ENCODE measurements at places on chromosomes 7 and 10.

- no peak for DNase-seq
Measured at GRCh38 chr10:22816298-22816653, 101.9 kb upstream of the PIP4K2A start.

DNA sequence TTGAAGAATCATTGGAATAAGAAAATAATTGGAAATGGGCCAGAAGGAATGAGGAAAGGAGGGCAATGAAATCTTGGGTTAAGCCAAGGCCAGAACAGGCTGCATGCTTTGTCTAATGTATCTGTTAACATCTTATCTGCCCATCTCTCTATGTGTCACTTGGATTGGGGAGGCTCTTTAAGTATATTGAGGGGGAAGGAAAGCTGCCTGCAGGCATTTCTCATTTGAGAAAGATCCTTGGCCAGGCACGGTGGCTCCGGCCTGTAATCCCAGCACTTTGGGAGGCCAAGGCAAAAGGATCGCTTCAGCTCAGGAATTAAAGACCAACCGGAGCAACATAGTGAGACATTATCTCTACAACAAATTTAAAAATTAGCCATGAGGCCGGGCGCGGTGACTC, 14.3 kb downstream of the PCBD1 start:
- DNase-seq: no peak

DNA sequence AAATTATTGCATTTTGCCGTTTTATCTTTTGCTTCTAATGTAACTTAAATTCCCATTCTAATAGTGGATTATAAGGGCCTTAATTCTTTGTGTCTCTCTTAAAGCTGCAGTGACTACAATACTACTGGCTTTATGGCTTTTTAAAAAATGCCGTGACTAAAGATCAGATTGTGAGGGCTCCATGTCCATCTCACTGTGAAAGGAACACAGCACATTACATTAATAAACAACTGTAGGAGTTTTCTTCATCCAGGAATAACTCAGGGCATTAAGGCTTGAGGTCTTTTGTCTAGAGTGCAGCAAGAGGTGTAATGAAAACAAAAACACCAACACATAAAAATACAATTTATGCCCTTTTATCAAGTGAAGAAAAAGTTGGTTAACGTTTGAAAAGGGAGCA, 205.3 kb downstream of the SKAP2 start:
- DNase-seq: no peak

- no peak for DNase-seq
Measured at GRCh38 chr10:6514844-6515780, 65.0 kb downstream of the PRKCQ start.

DNA sequence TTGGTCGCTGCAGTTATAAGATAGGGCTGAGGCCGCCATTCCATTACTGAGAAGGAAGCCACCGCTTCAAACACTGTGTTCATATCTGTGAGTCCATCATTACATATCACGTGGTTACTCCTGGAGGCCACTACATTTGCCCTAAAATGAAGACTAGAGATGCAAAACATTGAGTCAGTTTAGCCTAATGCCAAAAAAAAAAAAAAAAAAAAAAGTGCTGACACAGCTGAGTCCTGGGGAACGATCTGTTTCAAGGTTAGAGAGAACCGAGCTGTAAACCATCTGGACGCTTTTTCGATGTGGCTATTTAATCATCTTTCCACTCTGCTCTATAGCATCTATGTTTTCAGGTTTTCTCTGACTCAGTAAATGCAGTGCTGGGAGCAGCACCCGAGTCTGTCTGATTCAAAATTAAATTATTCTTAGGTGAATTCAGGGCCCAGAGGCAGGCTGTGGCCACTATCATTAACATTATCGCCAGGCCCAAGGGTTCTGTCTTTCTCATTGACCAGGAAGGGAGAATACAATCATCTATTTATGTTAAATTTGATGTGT, 449.1 kb downstream of the PAXIP1 start:
- no peak for DNase-seq

DNA sequence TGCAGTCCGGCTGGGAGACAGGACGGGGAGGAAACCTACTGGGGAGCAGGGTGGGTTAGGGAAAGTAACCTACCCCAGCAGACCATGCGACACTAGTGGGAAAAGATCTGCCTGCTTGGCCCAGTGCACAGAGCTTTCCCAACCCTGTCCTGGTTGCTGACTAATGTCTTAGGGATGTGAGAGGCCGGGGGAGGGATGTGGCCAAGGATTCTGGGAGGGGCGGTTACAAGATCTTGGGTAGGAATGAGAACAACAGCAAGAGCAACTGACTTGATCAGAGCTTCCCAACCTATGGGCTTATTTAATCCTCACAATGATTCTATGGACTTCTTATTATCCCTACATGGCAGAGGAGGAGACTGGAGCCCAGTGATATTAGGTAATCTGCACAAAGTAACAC, 24.0 kb upstream of the EIF5AL1 start:
- DNase-seq: no peak

DNA sequence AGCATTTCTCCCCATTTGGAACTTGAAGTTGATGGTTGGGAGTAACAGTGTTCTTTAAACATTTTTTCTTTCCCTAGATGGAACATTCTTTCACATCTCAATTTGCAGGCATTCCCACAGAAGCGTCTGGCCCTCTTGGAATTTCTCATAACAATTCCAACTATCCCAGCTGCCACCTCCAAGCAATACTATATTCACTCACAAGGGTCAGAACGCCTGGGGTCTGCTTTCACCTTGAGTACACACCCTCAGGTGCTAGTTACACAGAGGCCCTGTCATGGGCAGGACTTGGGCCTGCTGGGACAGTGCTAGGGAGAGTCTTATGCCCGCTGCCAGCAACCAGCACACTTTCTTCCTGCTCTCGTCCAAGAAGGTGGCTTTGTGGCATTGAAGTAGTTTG, 136.5 kb downstream of the JCAD start:
- DNase-seq: no peak

DNA sequence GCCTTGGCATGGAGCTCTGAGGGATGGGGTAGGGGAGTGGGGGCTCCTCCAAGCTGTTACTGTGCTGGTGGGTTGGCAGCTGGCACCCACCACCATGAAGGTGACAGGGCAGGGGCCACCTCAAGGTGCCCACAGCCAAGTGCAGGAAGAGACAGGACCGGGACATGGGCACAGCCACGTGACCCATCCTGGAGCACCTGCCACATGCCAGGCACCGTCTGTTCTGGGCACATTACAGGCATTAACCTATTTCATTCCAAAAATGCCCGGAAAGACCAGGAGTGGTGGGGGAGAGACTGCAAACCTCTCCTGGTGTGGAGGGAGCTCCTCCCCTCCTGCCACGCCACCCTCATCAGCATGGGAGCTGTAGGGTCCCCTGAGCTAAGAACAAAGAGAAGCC, 56.7 kb downstream of the CAMK2B start:
- DNase-seq: no peak

DNA sequence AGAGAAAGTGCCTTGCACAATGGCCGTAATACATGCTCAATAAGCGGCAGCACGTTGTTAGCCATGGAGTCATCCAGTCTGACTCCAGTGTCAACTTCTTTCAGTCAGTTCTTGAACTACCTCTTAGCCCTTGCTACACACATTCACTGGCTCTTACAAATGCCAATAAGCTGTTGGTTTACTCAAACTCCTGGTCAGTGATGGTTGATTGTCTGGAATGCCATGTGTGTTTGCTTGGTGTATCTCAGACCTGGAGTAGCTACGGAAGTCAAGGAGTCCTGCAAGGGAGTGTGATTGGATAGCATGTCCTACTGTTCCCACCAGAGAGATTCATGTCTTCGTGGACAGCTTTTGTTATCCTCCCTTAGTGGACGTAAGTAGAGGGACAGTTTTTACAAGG, 37.4 kb downstream of the HHEX start:
- DNase-seq: no peak

DNA sequence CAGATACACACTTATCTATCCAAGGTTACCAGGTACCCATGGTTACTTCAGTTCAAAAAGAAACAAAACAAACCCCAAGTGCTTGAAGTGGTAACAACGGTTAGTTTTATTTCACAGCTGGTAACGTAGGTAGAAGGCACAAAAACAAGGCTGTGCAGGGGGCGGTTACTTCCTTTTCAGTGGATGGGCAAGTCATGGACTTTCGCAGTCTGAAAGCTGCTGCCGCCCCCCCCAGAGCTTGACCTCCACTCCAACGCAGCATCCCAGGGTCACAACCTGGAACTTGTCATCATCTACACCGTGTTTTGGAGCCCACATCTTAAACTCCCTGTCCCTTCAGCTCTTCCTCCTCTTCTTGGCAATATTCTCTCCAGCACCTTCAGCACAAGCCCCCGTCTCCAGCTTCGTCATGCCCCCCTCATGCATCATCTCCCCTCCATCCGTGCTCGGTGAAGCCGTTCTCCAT, 181.2 kb upstream of the ITGB1 start:
- DNase-seq: peak; percentile 66

DNA sequence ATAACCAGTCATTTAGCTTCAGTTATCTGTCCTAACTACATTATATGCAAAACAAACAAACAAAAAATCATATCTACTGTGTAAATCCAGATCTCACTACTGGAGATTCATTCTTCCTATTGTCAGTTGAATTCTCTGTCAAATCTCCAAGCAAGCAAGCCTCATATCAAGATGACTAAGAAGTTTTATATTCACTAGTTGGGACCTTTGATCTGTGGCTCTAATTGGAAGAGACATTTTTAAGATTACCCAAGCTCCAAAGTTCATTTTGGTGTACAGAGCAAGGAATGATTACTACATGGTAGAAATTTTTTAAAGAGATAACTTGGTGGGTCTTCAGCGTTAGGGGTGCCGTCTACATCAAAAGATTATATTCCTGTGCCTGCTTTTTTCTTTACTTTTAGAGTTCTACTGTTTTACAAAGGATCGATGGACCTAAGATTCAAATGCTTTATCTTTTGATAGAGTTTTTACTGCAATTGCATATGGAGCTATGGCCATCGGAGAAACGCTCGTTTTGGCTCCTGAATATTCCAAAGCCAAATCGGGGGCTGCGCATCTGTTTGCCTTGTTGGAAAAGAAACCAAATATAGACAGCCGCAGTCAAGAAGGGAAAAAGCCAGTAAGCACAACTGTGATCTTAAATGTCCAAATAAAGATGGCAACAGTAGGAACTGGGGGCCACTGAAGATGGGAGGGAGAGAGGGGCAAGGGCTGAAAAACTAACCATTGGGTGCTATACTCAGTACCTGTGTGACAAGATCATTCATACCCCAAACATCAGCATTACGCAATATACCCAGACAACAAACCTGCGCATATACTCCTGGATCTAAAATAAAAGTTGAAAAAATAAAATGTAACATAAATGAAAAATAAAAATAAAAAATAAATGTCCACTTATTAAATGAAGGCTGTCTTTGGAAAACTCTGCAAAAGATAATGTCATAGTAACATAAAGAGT, 47.9 kb downstream of the SP8 start:
- DNase-seq: no peak

- DNase-seq: no peak
Measured at GRCh38 chr10:131085091-131085860, 226.2 kb downstream of the TCERG1L start.

GRCh38 chr7:16708511-16708910, 45.0 kb upstream of the TSPAN13 start:
- no peak for DNase-seq

GRCh38 chr7:155950898-155951553, 138.8 kb upstream of the SHH start:
- no peak for DNase-seq

DNA sequence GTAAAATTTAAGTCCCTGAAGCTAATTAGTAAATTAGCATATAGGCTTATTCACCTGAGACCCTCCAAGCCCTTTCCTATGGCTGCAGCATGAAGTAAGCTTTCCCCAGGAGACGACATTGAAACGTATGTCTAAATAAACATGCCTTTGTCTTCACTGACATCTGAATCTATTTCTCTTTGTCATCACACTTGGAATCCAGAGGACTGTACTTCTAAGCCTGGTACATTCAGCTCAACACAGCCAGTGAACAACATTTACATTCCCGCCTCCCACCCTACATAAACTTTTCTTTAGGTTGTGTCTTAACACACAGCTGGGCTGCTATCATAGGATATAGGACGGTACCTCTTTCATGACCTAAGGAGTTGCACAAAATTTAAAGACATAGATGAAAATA, 414.4 kb downstream of the SFMBT2 start:
- no peak for DNase-seq

GRCh38 chr10:3676564-3676963, 108.4 kb downstream of the KLF6 start:
- DNase-seq: no peak

DNA sequence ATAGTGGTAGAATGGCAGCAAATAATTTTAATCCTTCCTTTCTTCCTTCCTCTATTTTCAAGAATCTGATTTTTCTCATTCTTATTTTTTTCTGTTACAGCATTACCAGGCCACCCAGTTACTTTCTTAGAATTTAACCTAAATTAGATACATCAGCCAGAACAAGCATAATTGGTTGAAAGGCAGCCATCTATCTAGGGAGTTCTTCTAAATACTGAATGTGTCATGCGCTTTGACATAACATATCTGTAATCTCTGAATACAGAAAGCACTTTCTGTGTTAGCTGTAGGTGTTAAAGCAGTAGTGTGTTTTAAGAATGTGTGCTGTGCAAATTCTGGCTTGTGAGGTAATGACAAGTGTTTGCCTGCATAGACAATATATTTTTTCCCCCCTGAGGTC, 97.3 kb downstream of the BTRC start:
- no peak for DNase-seq

- DNase-seq: no peak
Measured at GRCh38 chr10:84534168-84534567, 205.8 kb downstream of the CCSER2 start.

DNA sequence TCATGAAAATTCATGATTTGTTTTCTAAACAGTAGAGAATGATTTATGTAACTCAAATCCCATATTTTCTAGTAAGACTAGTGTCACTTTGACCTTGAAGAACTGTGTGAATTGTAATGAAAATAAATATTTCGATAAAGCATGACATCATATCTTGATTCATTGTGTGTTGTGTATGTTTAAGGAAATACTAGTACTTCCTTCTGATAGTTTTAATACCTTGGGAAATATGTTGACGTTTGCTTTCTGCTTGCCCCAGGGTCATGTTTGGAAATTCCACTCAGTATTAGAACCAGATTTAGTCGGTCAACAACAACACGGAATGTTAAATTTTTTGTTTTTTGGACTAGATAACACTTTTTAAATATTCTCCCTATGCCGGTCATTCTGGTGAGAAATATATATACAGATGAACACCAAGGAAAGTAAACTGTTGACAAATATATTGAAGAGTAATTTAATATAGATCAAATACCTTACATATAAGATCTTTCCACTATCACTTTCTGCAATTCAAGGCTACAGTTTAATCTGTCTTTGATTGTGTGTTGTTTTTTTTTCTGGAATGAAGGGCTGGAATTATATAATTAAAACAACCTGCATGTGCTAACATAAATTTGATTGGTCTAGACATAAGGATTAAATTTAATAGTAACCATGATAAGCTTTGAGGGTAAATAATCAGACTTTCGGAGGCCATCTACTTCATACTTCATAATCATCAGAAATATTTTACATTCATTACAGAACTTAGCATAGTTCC, 126.2 kb downstream of the MDFIC start:
- no peak for DNase-seq

DNA sequence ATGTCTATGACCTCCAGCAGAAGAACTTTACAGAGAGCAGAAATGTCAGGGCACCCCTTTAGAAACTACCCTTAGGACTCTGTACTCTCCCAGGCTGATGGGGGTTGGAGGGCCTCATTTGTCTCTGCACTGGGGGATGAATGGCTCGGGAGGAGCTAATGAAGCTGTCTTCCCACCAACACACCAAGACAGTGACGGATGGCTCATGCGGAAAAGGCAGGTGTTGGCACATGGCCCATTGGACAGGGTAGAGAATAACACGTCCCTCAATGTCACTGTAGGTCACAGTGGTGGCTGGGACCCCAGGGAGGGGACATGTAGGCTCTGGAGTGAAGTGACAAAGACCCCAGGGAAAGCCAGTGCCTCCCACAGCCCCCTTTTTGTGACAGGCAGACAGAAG, 64.0 kb upstream of the PCBD1 start:
- no peak for DNase-seq
